Thoracic aorta (tissue), 2 donors: ENCODE measurements at places on chromosomes 7 and 10.

DNA sequence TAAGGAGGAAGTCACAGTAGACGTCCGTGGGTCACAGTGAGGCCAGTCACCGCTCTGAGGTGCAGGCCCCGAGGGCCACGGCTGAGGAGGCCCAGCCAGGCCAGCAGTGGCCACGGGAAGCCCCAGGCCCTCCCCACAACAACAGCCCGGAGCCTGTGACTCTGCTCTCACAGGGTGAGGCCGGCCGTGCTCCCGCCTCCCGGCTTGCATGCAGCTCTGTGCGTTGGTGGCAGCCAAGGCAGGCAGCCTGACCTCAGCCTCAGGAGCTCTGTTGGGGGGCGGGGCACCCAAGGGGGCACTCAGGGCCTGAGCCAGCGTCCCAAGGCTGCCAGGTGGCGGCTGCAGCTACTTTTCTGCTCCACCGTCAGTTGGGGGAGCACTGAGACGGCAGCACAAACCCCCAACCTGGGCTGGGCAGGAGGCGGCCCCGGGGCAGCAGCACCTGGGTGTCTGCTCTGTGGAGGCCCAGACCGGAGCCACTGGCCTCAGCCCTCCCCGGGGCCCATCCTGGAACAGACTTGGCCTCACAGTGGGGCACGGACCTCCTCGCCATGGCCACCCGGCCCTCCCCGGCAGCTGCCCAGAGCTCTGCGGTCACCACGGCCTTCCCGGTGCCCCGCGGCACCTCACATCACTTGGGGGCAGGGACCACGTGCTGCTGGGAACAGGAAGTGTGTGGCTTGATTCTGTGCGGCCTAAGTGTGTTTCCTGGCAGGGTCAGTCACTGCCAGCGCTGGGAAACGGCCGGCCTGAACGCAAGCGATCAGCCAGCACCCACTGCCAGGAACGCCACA is 13.3 kb downstream of the CYP2W1 start:
- no peak overlapping the region for H3K27ac ChIP-seq
- no peaks in the 10 kb centered on the region for H3K4me1 ChIP-seq
- no peak for DNase-seq
- peaks cover 8% of the 10 kb centered on the region for H3K36me3 ChIP-seq
- no peak overlapping the region for H3K4me3 ChIP-seq
- H3K27me3 ChIP-seq: no peaks in the 10 kb centered on the region

GRCh38 chr10:10975647-10976046 is 42.0 kb upstream of the CELF2 start:
- H3K27ac ChIP-seq: no peak overlapping the region
- H3K4me1 ChIP-seq: peaks cover 6% of the 10 kb centered on the region
- no peak for DNase-seq
- no peaks in the 10 kb centered on the region for H3K36me3 ChIP-seq
- no peaks in the 10 kb centered on the region for H3K27me3 ChIP-seq
- no peak overlapping the region for H3K4me3 ChIP-seq

DNA sequence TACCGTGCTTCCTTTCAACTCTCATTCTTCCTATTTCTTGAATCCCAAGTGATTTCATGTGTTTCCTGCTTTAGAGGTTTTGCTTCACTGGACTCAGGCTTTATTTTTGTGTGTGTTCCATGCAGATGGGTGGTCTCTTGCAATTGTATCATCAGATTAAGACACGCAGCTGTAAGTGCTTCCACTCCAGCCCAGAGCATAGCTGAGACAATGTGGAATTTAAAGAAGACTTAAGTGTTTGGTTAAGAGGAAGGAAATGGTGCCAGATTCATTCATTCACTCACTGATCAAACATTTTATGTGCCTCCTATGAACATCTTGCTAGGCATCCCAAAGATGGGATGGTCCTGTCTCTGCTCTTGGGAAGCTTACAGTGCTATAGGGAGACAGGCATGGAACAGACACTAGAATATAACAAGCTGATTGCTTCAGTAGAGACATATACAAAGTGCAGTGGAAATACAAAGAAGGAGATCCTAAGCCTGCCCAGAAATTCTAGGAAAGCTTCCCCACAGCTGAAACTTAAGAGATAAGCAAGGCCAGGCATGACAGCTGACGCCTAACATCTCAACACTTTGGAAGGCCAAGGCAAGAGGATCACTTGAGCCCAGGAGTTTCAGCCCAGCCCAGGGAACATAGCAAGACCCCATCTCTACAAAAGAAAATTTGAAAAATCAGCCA is 46.1 kb upstream of the LRRC17 start:
- no peaks in the 10 kb centered on the region for H3K36me3 ChIP-seq
- no peak overlapping the region for H3K27ac ChIP-seq
- H3K27me3 ChIP-seq: no peaks in the 10 kb centered on the region
- no peak for DNase-seq
- H3K4me1 ChIP-seq: no peaks in the 10 kb centered on the region
- no peak overlapping the region for H3K4me3 ChIP-seq

DNA sequence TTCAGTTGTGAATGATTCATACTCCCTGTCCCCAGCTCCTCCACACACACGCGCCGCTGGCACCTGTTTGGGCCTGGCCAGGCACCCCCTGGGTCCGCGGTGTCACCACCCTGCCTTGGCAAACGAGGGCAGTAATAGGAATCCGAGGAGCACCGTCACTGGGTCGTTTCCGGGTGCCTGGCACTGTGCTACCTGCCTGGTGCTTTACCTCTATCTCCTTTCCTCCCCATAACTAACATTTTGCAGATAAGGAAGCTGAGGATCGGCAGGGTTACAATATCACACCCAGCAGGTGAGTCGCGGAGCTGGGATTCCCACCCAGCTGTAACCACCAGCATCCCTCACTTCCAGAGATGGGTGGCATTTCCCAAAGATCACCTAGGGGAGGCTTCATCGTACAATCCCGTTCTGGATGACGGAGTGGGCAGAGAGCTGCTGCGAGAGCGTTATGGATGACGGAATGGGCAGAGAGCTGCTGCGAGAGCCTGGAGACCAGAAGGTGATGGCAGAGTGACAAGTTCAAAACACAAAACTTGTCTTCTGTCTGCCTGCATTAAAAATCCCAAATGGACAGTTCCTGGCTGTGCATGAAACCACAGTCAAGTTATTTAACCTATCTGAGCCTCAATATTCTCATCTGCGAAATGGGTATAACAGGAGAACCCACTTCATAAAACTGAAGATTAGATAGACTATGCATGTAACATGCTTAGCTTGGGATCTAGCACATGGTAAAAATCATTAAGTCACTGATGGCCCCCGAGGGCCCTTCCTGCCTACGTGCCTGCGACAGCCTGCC is 1.1 kb upstream of the HSPA12A start:
- DNase-seq: no peak
- H3K4me1 ChIP-seq: no peaks in the 10 kb centered on the region
- no peaks in the 10 kb centered on the region for H3K27me3 ChIP-seq
- H3K36me3 ChIP-seq: no peaks in the 10 kb centered on the region

- no peak overlapping the region for H3K27ac ChIP-seq
- no peak for DNase-seq
- no peaks in the 10 kb centered on the region for H3K27me3 ChIP-seq
These were observed 67.8 kb downstream of the TAF3 start for GRCh38 chr10:7886056-7886455.

DNA sequence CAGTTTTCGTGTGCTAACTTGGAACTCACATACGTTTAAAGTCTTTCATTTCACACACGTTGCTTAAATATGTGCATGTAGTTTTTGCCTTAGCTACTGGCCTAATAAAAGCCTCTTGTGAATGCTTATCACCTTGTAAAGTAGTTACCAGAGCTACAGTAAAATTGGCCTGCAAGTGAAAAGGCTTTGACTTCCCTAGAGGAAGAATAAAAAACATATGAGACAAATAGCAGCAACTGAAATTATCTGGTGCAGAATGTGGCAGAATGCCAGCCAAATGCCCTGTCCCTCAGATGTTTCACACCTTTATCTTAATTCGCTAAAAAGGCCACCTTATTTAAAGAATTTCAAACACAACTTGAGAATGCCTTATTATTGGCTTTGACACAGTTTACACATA is 28.1 kb upstream of the RPA3 start:
- no peaks in the 10 kb centered on the region for H3K4me1 ChIP-seq
- no peak overlapping the region for H3K27ac ChIP-seq
- DNase-seq: no peak
- H3K27me3 ChIP-seq: no peaks in the 10 kb centered on the region
- H3K36me3 ChIP-seq: no peaks in the 10 kb centered on the region
- H3K4me3 ChIP-seq: no peak overlapping the region

DNA sequence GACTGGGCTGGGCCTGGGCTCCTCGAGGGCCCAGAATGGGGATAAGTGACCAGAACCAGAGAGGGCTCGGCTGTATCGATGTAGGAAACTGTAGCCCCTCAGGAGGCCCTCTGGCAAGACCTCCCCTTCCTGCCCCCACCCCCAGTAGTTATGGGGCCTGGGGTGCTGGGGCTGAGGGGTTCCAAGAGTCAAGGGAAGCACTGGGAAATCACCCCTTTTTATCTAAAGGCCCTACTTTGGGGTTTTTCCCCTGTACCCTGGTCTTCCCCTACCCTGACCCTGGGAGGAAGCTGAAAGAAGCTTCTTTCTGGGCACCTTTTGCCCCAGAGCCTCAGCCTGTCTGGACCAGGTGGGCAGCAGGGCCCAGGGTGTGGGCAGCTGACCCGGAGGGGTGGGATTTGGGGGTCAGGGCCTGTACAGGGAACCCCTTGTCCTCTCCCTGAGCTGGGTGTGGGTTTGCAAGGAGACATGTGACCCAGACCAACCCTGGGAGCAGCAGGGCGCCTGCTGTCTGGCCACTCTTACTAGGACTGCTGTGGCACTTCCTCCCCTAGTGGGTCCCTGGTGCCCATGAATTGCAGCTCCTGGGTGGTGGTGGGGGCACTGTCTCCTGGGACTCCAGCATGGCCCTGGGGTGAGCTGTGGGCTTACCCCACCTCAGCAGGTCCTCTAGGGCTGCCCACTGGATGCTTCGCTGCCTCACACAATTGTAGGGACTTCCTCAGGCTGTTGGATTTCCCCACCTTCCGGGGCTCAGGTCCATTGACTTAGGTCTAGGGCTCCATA is 1.5 kb downstream of the IRF5 start:
- H3K27me3 ChIP-seq: no peaks in the 10 kb centered on the region
- H3K4me1 ChIP-seq: no peaks in the 10 kb centered on the region
- no peak for DNase-seq
- no peak overlapping the region for H3K27ac ChIP-seq

DNA sequence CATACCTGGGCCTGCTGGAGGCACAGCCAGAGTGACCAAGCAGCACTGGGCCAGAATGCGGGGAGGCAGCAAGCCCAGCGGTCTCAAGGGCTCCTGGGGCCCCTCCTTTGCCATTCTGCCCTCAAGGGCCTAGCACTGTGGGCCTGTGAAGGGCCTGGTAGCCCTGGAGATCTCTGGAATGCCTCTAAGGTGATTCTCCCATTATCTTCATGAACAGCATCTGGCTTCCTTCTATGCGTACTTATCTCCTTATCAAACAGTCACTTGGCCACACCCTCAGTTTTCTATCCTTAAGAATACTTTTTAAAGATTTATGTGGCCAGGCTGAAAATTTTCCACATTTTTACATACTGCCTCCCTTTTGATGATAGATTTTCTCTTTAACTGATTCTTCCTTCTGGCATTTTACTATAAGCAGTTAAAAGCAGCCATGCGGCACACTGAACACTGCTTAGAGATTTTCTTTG is 67.5 kb upstream of the CCNY start:
- H3K4me1 ChIP-seq: no peaks in the 10 kb centered on the region
- H3K27ac ChIP-seq: no peak overlapping the region
- no peak overlapping the region for H3K4me3 ChIP-seq

- no peaks in the 10 kb centered on the region for H3K36me3 ChIP-seq
- H3K4me1 ChIP-seq: peaks cover 6% of the 10 kb centered on the region
- H3K4me3 ChIP-seq: no peak overlapping the region
- no peak for DNase-seq
- H3K27ac ChIP-seq: no peak overlapping the region
- H3K27me3 ChIP-seq: no peaks in the 10 kb centered on the region
These were observed 76.5 kb downstream of the OR13A1 start for GRCh38 chr10:45238896-45239295.

GRCh38 chr7:156840134-156840533 is 52.8 kb downstream of the LMBR1 start:
- no peaks in the 10 kb centered on the region for H3K27me3 ChIP-seq
- H3K36me3 ChIP-seq: no peaks in the 10 kb centered on the region
- DNase-seq: no peak
- H3K27ac ChIP-seq: no peak overlapping the region

DNA sequence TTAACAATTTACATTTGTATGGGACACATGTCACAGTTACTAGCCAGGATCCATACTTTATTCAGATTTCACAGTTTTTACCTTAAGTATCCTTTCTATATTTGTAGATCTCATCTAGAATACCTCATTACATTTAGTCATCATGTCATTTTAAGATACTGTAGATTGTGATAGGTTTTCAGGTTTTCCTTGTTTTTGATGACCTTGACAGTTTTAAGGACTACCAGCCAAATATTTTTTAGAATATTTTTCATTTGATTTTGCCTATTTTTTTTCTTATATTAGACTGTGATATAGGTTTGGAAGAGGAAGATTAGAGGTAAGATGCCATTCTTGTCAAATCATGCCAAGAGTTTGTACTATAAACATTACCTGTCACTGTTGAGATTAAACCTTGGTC is 460.3 kb downstream of the ANKRD7 start:
- H3K4me1 ChIP-seq: peaks cover 15% of the 10 kb centered on the region
- no peaks in the 10 kb centered on the region for H3K27me3 ChIP-seq
- no peak overlapping the region for H3K4me3 ChIP-seq
